Mammary microvascular endothelial cell (primary cell): ENCODE measurements at places on chromosomes 3 and 15. TPM values are rescaled to one million over a fixed set of nuclear protein-coding genes. Genes with fewer than 3 reads are reported as not detected.

TRIM42 gene
- total RNA-seq = not detected in 2 replicates

C3orf49 gene
- not detected in 2 replicates for total RNA-seq

RASSF1 gene
- total RNA-seq = 29.8 and 33.4 TPM in 2 replicates

CAPN3 gene
- total RNA-seq = 0.54 and 0.67 TPM in 2 replicates

LMOD3 gene
- total RNA-seq = not detected in 2 replicates

ZPLD1 gene
- not detected in 2 replicates for total RNA-seq

HCLS1 gene
- total RNA-seq = 82.7 and 84.5 TPM in 2 replicates

CDHR4 gene
- not detected in 2 replicates for total RNA-seq

SPTBN5 gene
- 2.3 and 3.8 TPM in 2 replicates for total RNA-seq

ZDHHC3 gene
- total RNA-seq = 53.6 and 58.4 TPM in 2 replicates

CLSTN2 gene
- total RNA-seq = 0.05 TPM in 1 of 2 replicates, not detected in the other

ZNF501 gene
- 3.0 and 3.7 TPM in 2 replicates for total RNA-seq

GP9 gene
- total RNA-seq = 0.53 TPM in 1 of 2 replicates, not detected in the other

TEX55 gene
- not detected in 2 replicates for total RNA-seq

KLHL6 gene
- total RNA-seq = 12.3 and 14.0 TPM in 2 replicates

NR2F2 gene
- 19.5 and 21.6 TPM in 2 replicates for total RNA-seq

AHSG gene
- total RNA-seq = not detected in 2 replicates

NPAP1 gene
- total RNA-seq = not detected in 2 replicates
